ENCODE measurements at places on chromosomes 6 and 20.

- no peak for DNase-seq
These were observed 1189.4 kb upstream of the EYS start for GRCh38 chr6:66896415-66896814.

DNA sequence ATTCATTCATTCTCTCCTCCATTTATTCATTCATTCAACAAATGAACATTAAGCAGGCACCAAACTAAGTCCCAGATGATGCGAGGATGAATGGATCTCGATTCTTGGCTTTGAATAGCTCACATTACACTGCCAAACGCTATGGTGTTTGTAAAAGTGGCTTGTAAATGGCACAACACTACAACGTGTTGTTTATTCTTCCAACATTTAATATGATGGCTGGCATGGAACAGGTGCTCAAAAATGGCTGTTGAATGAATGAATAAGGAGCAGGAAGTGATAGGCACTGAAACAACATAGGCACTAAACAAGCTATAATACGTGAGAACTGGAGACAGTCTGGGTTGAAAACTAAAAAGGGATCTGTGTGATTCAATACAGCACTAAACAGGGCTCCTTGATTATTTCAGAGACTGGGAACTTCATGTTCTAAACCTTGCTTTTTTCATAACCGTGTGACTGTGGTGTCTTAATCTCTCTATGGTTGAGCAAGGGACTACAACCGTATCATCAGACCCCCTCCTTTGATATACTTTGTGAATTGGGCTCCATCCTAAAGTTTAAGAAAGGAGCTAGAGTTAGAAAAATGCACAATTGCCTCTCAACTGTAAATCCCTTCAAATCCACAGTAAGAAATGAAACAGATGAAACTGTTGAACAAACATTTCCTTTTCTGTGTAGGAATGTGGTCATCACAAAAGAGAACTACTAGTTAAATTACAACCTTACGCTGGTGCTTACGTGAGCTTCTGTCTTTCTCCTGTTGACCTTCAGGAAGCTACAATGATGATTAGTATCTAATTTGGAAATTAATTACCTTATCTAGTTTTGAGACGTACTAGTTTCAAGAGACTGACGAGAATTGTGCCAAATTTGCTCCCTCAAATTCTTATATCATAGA is 16.9 kb upstream of the SLC16A10 start:
- DNase-seq, result no peak

DNA sequence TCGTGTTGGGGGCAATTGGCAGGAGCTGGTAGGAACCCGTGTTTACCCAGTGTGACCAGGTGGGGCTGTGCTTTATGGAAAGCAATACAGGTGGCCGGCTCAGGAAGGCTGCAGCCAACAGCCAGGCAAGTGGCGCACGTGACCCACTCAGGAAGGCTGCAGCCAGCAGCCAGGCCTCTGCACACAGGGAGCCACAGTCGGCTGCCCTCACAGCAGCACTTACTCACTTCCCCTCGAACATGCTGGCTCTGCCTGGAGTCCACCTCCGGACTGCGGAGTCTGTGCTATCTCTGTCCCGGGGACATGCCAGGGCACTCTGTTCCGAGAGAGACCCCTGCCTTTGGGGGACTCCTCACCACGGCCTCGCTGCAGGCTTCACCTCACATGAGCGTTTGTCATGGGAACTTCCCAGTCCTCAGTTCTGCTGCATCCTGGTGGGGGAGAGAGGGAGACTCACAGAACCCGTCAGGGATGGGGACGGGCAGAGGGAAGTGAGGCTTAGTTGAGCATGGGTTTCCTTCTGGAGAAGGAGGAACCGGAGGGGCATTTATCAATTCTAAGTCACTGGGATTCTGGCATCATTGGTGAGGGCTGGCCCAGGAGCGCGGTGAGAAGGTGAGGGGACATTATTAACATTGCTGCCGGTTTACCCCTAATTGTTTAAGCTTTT is 76.8 kb downstream of the TTLL2 start:
- no peak for DNase-seq

- no peak for DNase-seq
These were observed 20.4 kb downstream of the GCNT2 start for GRCh38 chr6:10541591-10541990.

- DNase-seq, result no peak
These were observed 114.9 kb upstream of the ATXN1 start for GRCh38 chr6:16876201-16876600.

Data from stimulated activated CD4-positive, alpha-beta T cell treated with anti-CD3 and anti-CD28 coated beads, Interleukin-2, amount 100 ng/mL, for 48 hours (primary cell).